ENCODE measurements at places on chromosomes 6 and 20.

DNA sequence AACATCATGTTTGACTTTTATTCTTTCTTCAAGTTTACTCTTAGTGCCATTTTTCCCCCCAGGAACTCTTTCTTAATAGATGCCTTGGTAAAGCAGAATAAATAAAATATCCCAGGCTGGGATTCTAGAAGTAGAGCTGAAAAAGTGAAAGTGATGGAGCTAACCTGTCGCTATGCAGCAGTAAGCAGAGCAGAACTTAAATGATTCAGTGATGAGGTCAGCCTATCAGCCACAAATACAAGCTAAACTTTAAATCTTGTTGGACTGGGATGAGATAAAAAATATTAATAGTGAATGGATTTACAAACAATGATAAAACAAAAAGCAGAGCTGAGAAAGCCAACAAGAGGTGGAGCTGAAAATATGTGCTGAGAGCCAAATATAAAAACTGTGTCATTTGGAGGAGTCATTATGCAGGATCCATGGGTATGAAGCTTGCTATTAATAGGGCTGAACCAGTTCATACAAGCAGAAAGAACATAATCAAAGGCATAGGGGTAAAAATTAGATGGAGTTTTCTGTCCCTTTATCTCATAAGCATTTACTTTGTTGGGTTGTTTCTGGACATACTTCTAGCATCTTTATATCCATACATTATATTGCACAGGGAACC is 877.8 kb downstream of the EPHA7 start:
- DNase-seq, result no peak

DNA sequence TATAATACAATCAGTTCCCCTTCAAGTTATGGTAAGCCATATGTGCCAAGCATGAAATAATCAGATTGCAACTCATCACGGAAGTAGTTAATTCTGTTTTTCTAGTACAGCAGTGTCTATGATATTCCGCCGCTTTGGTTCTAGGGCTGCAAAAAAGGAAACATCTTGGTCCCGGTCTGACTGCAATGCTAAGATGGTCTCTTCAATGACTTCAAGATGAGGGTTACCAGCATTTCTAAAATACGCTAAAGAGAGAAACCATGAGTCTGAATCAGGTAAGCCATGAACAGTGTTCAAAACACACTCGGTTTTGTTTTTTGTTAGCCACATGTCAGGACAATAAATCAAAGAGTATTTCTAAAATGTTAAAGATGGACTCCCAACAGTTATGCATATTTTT is 3.2 kb upstream of the ANKRD60 start:
- no peak for DNase-seq

- DNase-seq, result no peak
Measured at GRCh38 chr6:77440206-77440976, 22.9 kb downstream of the HTR1B start.

DNA sequence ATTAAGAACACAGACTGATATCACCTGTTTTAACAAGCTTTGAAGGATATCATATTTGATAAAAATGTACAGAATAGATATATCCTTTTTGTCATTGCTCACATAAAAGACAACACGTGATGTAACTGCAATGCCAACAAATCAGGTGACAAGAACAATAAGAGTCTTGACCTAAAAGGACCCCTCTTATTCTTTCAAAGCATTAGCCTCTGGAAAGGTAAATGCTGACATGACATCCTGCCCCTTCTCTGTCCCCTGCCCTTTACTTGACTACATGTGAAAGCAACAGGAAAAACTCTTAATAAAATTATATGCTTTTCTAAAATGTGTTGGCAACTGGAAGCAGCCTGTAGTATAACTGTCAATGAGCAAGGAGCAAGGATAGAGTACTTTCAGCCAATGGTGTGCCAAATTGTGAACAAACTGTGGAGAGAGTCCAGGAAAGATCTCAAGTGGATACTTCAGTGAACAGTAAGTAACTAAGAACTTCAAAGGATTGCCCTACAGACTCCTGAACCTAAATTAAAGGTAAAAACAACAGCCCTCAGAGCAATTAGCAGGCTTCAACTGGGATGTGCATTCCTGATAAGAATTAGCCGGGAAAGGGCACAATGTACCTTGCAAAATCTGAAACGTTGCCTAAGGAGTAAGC is 16.3 kb downstream of the PTPRK start:
- DNase-seq, result no peak

- no peak for DNase-seq
Measured at GRCh38 chr6:160104821-160105517, 16.6 kb upstream of the SLC22A1 start.

DNA sequence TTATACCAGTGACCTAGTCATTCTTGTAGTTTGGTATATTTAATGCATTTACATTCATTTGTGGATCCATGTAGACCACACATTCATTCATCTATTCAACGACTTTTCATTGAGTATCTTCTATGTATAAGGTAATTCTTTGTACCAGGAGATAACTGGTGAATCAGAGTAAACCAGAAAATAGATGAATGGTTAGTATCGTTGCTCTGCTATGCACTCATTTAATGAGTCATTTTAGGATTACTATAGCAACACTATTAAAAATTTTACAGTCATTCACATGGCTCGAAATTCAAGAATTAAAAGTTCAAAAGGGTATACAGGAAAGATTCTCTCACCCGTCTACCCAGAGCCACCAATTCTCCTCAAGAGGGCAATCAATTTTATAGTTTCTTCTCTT is 26.8 kb downstream of the DOK5 start:
- DNase-seq, result no peak

DNA sequence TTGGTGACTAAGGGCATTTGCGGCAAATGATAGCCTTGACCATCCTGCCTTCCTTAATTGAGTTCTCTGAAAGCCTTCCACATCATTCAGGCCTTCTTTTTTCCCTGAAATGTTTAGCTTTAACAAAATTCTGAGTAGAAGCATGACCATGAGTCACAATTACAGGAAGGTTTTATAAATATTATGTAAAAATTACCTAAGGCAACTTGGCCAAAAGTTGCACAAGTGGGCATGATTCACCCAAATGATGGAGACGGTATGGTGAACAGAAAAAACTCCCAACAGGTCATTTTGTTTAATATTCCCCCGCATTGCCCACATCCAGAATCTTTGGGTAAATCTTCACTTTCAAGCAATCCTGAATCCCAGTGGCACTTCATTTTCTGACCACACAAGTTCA is 37.0 kb downstream of the MC3R start:
- DNase-seq, result no peak

DNA sequence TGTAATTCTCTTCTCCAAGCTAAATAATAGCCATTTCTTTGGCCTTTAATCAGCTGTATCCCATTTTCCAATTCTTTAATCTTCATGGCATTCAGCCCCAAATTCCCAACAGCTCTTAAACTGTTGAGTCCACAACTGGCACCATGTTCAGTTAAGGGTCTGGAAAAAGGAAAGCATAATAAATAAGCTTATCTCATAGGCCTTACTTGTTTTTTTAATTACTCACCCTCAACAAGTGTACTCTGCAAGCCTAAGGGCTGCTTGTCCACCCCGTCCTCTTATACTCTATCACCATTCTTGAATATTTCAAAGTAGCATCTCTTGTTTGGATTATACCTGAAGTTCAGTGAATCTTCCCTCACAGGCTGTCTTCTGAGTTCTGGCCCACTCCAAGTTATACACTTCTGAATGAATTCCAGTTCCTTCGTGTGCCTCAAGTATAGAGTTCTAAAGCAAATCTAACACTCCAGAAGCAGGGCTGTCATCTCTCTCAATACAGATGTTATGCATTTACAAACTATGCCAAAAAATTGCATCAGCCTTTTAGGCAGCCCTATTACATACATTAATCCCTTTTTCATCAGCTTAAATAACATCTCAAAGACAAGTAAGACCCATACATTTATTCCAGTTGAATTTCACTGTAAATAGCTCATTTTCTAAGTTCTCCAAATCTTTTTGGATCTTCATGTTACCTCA is 98.7 kb downstream of the COL21A1 start:
- DNase-seq, result no peak

DNA sequence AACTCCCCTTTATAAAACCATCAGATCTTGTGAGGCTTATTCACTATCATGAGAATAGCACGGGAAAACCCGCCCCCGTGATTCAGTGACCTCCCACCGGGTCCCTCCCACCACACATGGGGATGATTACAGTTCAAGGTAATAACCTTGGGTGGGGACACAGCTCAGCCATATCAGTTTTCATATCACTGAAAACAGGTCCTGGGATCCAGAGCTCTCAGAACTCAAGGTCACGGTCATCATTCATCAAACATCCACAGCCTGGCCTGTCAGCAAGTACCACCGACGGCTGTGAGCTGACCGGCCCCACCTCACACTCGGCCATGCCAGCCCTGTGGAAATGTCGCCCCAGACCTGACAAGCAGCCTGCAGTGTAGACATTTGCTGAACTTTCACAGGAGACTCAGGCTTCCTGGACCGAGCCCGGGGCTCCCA is 14.1 kb upstream of the FRMD1 start:
- no peak for DNase-seq

GRCh38 chr20:1225783-1226654 is at the start of gene RAD21L1:
RAD21L1 (plus strand) TSS chr20:1226044; CDS start chr20:1228454, 2,410 bp downstream.
- DNase-seq, result peak; percentile 95

DNA sequence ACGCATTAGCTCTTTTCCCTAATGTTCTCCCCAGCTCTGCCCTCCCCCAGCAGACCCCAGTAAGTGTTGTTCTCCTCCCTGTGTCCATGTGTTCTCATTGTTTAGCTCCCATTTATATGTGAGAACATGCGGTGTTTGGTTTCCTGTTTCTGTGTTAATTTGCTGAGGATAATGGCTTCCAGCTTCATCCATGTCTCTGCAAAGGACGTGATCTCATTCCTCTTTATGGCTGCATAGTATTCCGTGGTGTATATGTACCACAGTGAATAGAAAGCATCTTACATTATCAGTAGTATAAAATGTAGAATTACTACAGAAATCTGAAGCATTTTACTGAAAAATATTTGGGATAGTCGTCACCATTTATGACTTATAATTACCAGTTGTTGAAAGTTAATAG is 21.8 kb downstream of the HLA-DRA start:
- no peak for DNase-seq

DNA sequence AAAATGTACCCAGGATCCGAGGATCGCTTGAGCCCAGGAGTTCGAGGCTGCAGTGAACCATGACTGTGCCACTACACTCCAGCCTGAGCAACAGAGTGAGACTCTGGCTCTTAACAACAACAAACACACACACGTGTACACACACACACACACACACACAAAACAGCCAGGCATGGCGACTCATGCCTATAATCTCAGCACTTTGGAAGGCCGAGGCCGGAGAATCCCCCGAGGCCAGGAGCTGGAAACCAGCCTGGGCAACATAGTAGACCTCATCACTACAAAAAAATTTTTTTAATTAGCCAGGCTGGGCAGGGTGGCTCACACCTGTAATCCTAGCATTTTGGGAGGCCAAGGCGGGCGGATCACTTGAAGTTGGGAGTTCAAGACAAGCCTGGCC is 23.3 kb upstream of the ARFGEF2 start:
- no peak for DNase-seq

DNA sequence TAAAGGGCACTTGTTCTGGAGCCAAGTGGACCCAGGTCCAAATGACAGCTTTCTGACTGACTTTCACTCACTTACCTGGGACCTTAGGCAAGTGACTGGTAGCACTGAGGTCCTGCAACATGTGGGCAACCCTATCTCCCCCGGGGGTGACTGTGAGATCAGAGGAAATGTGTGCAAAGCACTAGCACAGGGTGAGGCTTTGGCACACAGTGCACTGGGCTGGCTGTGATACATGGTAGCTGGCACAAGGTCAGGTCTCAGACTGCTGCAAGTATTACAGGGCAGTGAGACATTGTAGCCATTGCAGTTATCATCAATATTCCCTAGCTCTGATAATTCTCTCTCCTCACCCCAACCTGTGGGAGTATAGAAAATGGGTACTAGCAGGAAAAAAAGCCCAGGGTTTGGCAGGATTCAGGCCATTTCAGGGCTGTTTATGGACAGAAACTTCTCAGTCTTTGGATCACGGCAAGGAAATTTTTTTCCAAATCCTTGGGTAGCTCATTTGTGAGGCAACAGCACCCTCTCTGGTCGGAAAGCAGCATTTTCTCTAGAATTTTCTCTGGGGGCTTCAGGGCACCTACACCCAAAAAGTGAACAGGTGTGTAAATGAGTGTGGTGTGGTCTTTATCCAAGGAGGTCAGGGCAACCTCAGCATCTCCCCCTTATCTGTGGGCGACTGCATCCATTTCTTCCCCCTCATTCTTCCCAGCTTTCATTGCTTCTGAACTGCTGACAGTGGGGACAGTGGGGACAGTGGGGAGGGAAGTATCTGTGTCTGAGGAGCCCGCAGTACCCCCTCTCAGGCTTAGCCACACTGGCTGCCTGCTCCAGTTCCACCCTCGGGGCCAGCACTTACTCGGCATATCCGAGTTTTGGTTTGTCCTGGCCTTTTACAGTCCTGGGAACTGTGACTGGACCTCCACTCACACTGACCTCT is 148.7 kb upstream of the PHACTR3 start:
- DNase-seq, result no peak

DNA sequence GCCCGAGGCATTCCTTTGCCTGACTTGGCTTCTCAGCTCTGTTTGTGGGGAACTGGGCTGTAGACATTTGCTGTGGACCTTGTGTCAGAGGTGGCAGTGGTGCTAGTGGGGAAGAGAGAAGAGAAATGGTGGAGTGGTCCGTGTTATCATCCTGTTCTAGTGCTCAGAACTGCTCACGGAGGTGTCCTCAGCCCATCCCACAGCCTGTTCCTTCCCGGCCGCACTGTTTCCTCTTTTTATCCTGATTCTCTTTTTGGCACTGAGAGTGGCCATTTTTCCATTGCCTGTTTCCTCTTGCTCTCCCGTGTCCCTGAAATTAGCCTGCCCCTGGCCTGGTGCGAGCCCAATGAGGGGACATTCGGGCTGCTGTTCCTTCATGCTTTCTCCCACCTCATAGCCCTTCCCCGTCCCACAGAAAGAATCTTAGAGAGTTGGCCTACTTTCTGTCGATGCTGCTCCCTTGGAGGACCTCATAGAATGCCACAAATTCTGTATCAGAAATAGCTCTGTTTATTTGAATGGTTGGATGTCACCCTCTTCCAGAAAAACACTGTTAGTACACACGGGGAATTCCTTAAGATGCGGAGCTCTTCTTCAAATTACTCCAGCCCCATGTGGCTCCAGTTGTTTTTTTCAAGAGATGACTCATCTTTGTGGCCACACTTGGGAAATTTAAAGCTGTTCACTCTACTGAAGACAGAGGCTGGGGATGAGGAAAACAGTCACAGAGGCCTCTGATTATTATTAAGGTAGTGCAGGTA is 26.1 kb downstream of the FARS2 start:
- DNase-seq, result no peak

GRCh38 chr6:23752414-23752813 is 373.6 kb upstream of the NRSN1 start:
- no peak for DNase-seq

GRCh38 chr6:154520280-154520679 is 9.8 kb upstream of the CNKSR3 start:
- DNase-seq, result no peak

DNA sequence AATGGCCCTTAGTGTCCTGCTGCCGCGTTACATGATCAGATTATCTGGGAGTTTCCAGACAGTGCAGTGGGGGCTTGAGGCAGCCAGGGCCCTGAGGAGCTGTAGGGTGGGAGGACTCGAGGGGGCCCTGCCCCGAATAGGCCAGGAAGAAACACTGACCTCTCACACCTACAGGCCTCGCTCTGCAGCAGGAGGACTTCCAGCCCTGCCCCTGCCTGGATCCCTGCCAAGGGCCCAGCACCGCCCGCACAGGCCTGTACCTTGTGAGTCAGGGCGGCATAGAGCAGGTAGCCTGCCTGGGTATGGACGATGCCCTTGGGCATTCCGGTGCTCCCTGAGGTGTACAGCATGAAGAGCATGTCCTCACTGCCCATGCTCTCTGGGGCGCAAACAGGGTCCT is 30.1 kb upstream of the APMAP start:
- DNase-seq, result no peak

GRCh38 chr6:136446579-136447187 is 103.5 kb downstream of the MAP7 start:
- no peak for DNase-seq
